ENCODE measurements at places on chromosomes 16 and 17. TPM values are rescaled to one million over a fixed set of nuclear protein-coding genes. Genes with fewer than 3 reads are reported as not detected.

- no peak overlapping the region for H3K4me3 ChIP-seq
- no peak overlapping the region for H3K27ac ChIP-seq
- peaks cover 1% of the 10 kb centered on the region for H3K27me3 ChIP-seq
- no peaks in the 10 kb centered on the region for H3K36me3 ChIP-seq
- peaks cover 9% of the 10 kb centered on the region for H3K4me1 ChIP-seq
- no peak for DNase-seq
Measured at GRCh38 chr16:13791095-13791494, 128.9 kb upstream of the ERCC4 start.

The PDPK1 gene
- total RNA-seq = 113 TPM

DNA sequence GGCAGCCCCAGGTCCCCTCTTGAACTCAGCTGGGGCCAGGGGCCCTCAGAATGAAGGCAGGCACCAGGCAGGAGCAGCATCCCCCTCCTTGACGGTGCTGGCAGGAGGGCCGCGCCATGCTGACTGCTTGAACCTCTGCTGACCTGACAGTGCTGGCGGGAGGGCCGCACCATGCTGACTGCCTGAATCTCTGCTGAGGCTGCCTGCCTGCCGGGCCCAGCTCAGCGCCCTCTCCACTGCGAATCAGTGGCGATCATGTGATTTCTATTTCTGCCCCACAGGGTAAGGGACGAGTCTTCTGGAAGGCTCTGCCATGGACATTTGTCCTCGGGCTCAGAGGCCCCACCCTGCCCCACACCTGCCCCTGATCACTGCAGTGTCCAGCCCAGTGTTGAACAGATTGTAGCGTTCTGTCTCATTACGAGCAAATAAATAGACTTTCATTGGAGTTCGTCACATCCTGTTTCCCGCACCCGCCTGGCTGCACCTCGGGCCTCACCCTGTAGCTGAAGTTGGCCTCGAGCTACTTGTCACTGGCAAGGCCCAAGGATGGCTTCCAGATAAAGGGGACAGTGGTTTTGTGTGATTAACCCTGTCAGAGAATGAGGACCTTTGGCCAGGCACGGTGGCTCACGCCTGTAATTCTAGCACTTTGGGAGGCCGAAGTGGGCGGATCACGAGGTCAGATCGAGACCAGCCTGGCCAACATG lies 8.6 kb downstream of the C16orf90 start:
- H3K4me1 ChIP-seq = peaks cover 44% of the 10 kb centered on the region
- DNase-seq = no peak
- H3K4me3 ChIP-seq = no peak overlapping the region
- peak overlapping the region; percentile 59 for H3K27ac ChIP-seq
- no peaks in the 10 kb centered on the region for H3K36me3 ChIP-seq

GRCh38 chr17:6108382-6108781 lies 38.2 kb downstream of the WSCD1 start:
- H3K27ac ChIP-seq = no peak overlapping the region
- no peak overlapping the region for H3K4me3 ChIP-seq
- no peak for DNase-seq
- H3K36me3 ChIP-seq = peaks cover 23% of the 10 kb centered on the region
- H3K27me3 ChIP-seq = peaks cover 5% of the 10 kb centered on the region

- no peaks in the 10 kb centered on the region for H3K36me3 ChIP-seq
- H3K27me3 ChIP-seq = no peaks in the 10 kb centered on the region
- DNase-seq = no peak
- H3K4me3 ChIP-seq = no peak overlapping the region
- no peak overlapping the region for H3K27ac ChIP-seq
Measured at GRCh38 chr17:49755663-49756283, 8.2 kb downstream of the FAM117A start.

- no peak overlapping the region for H3K27ac ChIP-seq
- H3K36me3 ChIP-seq = no peaks in the 10 kb centered on the region
- DNase-seq = peak; percentile 43
Measured at GRCh38 chr17:42937712-42938596, 26.3 kb downstream of the AARSD1 start.

- no peak overlapping the region for H3K27ac ChIP-seq
- no peak overlapping the region for H3K4me3 ChIP-seq
- H3K4me1 ChIP-seq = no peaks in the 10 kb centered on the region
- DNase-seq = no peak
Measured at GRCh38 chr16:53224951-53225533, 170.3 kb downstream of the CHD9 start.
